ENCODE measurements at places on chromosomes 4 and X.

DNA sequence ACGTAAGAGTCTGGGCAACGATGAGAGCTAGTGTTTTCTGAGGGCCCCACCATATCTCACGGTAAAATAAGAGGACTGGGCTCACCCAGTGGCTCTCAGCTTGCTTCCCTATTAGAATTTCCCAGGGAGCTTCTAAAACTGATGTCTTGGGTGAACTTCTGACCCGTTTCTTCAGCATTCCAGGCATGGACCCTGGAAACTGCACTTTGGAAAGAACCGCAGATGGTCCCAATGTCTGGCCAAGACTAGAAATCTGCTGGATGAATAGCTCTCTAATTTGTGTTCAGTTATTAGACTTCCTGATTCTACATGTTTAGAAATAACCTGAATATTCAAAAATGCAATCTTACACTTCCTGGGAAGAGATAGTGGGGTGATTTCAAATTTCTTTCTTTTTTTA, 127.8 kb downstream of the ANOS1 start:
- DNase-seq: no peak

DNA sequence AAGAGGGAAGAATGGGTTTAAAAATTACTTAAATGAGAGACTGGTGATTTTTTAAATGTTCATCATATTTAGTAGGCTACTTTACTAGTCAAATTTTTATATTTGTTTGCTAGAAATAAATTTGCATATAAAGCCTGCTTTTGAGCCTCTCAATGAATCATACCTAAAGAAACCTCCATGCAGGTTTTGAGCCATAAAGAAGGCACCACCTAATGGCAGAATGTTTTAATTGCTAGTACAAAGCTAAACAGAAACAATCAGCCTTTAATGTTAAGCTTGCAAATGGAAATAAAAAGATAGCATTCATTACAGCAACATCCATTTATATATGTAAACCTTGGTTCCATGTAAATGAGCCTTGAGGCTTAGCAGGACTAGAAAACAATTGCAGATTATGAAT, 989.7 kb downstream of the CCSER1 start:
- no peak for DNase-seq

GRCh38 chrX:112677167-112677566, 2.6 kb downstream of the LHFPL1 start:
- no peak for DNase-seq

DNA sequence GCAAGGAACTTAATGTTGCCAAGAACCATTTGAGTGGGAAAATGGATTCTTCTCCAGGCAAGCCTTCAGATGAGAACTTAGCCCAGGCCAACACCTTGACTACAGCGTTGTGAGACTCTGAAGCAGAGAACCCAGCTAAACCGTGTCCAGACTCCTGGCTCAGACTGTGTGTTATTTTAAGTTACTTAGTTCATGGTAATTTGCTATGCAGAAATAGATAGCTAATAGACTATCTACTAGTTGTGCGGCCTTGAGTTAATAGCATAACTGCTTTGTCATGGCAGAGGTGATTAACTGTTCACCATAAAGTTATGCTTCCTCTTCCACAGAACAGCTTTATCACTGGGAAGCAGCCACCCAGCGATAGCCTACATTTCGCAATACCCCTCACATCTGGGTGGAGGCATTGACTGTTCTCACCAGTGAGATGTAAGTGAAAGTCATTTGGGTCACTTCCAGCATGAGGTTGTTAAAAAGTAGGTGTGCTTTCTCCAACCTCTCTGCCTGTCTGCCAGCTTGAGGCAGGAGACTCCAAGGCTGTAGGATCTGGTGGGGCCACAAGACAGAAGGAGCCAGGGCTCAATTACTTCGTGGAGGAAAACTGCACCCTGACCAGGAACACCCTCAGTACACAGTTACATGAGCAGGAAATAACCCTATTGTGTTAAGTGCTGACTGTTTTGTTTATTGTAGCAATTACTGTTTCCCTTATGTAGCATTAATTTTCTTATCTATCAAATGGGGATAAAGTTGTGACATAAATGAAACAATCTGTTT, 94.2 kb downstream of the GPAT3 start:
- DNase-seq: no peak

- no peak for DNase-seq
These were observed 290.6 kb upstream of the SLIT2 start for GRCh38 chr4:19961091-19961490.

DNA sequence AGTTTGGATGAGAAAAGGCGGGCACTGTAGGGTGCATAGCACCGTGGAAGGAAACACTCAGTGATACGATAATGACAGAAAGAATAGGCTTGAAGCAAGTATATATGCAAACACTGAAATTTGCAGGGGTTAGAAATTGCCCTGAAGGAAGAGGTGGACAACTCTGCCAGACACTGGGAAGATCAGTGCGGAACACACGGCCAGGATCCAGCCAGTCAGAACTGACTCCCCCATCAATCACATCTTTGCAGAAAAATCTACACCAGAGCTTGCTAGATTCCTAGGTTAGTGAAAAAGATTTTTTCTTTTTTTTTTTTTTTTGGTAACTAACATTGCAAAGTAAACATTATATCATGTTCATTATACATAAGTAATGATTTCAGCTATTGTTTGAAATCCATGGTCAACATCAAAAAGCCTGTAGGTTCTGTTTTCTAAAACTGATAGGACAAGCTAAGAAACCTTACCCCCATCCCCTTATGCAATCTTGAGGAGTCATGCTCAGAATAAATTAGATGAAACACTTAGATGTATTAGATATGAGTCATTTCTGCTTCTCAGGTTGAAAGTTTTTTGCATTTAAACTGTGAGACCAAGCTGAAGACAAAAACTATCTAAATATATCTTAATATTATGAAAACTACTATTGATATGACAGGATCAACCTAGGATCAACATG, 38.9 kb downstream of the TRIML1 start:
- DNase-seq: no peak

DNA sequence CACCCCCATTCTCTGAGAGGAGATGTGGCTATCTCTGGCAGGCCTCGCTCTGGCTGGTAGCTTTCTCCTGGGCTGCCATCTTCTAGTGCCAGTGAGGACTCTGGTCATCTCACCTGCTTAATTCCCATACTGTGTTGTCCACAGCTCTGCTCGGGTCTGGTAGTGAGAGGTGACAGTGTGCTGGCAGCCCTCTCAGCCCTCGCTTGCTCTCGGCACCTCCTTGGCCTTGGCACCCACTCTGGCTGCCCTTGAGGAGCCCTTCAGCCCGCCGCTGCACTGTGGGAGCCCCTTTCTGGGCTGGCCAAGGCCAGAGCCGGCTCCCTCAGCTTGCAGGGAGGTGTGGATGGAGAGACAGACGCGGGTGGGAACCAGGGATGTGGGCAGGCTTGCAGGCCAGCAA, 52.7 kb downstream of the CPLX1 start:
- no peak for DNase-seq

- DNase-seq: no peak
These were observed 1.0 kb downstream of the LRP2BP start for GRCh38 chr4:185394568-185395237.

DNA sequence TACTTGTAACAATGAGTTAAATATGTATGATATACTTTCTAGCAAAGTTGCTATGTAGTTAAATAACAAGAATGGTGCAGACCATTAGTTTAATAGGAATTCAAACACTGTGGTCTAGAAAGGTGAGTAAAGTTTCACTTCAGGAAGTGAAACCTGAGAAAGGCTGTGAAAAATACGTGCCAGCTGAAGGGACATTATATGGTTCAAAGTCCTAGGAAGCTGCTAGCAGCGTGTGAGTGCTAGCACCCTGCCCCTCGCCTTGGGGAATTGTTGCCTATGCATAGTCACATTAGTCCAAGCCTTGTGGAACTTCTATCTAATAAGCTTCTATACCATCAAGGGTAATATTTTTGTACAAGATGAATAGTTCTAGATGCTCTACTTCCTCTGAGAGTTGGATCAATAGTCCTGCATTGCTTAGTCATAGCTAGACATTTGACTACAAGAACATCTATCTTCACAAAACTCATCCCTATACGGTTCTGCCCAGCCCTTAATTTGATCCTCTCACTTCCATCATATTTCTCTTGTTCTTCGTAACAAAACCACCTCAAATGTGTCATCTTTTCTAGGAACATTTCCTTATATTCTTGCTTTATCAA, 45.8 kb upstream of the ARSJ start:
- no peak for DNase-seq

DNA sequence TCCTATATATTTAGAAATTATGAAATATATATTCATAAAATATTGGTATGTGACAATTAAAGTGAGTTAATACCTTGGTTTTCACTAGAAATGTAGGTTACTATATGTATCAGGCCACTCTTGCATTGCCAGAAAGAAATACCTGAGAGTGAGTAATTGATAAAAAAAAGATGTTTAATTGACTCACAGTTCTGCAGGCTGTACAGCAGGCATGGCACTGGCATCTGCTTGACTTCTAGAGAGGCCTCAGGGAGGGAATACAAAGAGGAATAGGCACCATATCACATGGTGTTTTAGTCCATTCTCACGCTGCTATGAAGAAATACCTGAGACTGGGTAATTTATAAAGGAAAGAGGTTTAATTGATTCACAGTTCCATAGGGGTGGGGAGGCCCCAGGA, 1560.6 kb downstream of the STIM2 start:
- DNase-seq: no peak

DNA sequence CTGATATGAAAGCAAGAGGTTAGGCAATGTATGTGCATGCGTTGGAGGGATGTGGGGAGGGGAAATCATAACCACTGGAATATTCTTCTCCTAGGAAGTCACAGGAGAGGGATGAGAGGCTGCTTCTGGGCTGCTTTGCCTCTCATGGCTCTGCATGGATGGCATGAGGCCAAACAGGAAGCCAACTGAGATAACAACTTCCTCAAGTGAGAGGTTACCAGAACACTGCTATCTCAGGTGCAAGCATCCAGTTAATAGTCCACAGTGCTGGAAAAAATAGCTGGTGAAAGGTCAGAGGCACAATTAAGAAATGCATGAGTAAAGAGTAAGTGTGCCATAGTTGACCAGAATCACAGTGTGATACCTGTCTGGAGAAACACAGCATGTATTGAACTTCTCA, 113.3 kb downstream of the ELOVL6 start:
- DNase-seq: no peak

DNA sequence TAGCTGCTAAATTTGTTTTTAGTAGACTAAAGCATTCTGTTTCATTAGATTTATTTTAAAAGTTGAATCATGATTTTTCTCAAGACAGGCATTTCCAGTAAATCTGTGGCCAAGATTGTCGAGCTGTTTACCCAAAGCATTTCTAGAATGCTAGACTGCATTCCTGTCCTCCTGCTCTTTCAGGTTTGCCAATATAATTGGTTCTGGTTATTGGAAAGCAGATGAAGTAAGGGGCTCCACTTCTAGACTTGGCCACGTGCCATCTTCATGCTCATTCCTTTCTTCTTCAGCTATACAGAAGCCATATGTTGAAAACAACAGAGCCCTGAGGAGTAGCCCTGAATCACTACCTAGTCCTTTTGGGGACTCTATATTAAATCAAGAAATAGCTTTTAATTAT, 62.5 kb downstream of the PGRMC2 start:
- no peak for DNase-seq

DNA sequence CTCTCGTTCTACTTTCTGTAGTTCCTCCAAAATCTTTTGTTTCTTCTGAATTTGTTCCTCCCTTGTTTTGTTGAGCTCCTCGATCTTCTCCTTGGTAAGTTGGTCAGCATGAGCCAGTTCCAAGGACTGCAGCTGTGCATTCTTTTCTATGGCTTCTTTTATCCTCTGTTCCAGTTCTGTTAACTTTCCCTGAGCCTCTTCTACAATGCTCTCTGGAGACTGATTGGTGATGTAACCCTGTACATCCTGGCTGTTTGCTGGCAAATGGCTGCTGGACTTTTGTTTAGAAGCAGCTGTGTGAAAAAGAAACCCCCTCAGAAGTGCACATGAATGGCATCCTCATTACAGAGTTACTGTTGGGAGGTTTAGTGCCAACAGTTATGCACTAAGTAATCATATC, 70.5 kb upstream of the COX18 start:
- DNase-seq: no peak

- DNase-seq: no peak
These were observed 47.9 kb downstream of the RGS12 start for GRCh38 chr4:3340700-3341083.

DNA sequence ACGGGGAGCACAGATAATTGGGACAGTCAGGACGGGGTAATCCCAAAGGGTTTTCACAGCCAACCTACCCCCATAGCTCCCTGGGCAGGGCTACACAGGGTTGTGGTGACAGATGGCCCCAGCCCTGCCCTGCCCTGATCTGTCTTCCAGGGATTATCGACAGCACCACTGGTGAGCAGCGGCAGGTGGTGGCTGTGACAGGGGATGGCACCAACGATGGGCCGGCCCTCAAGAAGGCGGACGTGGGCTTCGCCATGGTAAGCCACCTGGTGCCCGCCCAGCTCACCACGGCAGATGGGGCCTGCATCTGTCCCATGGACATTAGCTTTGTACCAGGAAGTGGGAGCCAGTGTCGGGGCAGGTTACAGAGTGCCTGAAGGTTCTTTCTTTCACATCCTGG, 39.3 kb downstream of the ATP2B3 start:
- DNase-seq: no peak

- DNase-seq: no peak
These were observed 2.6 kb downstream of the ARHGAP10 start for GRCh38 chr4:147734496-147734895.

GRCh38 chr4:26574563-26574962, 9.3 kb upstream of the TBC1D19 start:
- DNase-seq: no peak

DNA sequence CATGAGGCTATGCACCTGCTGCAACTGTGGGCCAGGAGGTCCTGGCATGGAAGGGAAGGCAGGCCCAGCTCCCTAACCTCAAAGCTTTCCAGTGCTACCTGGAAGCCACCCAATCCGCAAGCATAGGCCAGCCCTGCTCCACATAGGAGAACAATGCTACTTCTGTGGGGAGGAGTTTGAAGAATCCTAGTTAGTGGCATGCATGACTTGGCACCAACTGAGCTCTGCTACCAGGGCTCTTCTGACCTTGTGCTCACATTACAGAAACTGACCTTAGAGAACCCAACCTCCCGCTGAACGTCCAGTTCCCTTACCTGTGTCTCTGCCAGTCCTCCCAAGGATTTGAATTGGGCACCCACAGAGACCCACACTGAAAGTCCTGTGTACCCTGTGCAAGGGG, 58.8 kb downstream of the USP46 start:
- DNase-seq: no peak

DNA sequence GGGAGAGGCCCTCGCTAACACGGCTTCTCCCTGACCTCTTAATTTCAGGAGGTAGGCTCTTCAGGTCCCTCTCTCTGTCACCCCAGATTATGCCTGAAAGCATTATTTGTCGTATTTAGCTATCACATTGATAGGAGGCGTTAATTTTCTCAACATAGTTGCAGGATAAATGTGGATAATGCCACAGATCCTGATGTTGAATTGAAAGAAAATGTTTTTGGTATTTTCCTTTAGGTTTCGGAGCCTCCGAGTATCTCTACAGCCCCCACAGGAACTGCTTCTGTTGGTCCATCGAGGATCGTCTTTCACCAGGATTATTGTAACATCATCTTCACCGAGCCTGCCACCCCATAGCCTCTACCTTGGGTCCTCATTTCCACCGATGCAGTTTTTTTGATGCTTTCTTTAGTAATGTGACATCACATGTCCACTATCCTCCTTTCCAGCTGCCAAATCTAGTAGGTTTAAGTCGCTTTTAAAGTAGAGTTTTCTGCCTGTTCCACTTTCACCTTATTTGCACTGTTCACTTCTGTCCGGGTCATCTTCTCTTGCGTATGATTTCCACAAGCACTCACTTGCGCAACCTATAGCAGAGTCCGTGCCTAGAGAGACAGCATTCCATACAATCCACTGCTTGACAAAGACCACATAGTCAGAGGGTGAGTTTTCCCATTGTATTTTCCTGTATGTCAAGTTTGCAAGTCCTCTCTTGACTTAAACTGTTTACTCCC, 665 bp downstream of the TIGD2 start:
- DNase-seq: no peak
